Peyer's patch (tissue), 4 donors: ENCODE measurements at places on chromosomes 5 and 9. TPM values are rescaled to one million over a fixed set of nuclear protein-coding genes. Genes with fewer than 3 reads are reported as not detected.

CDH6 gene
- total RNA-seq = 0.88 TPM

F12 gene
- 1.7 TPM for total RNA-seq

IFNA13 gene
- not detected for total RNA-seq

CDKN2A gene
- 37.1 TPM for total RNA-seq

TMEM141 gene
- 223 TPM for total RNA-seq

CACFD1 gene
- total RNA-seq = 53.1 TPM

ALAD gene
- 44.6 TPM for total RNA-seq

IFNB1 gene
- not detected for total RNA-seq

PTBP3 gene
- total RNA-seq = 66.0 TPM

LCN15 gene
- total RNA-seq = not detected

CCNG1 gene
- total RNA-seq = 215 TPM

MEF2C gene
- total RNA-seq = 14.9 TPM

CYLC2 gene
- not detected for total RNA-seq

APBA1 gene
- 2.1 TPM for total RNA-seq

OBP2B gene
- total RNA-seq = not detected

ZFP2 gene
- 0.80 TPM for total RNA-seq

WWC1 gene
- total RNA-seq = 53.8 TPM

LIFR gene
- 98.2 TPM for total RNA-seq

SGTB gene
- total RNA-seq = 1.9 TPM

LCN10 gene
- total RNA-seq = 28.1 TPM
